ENCODE measurements at places on chromosomes 2 and 18.

- no peak for DNase-seq
These were observed 358.7 kb upstream of the SETBP1 start for GRCh38 chr18:44321868-44322590.

- no peak for DNase-seq
These were observed 24.7 kb downstream of the PAPOLG start for GRCh38 chr2:60780721-60781120.

GRCh38 chr2:130737592-130737991, 8.7 kb downstream of the GPR148 start:
- no peak for DNase-seq

DNA sequence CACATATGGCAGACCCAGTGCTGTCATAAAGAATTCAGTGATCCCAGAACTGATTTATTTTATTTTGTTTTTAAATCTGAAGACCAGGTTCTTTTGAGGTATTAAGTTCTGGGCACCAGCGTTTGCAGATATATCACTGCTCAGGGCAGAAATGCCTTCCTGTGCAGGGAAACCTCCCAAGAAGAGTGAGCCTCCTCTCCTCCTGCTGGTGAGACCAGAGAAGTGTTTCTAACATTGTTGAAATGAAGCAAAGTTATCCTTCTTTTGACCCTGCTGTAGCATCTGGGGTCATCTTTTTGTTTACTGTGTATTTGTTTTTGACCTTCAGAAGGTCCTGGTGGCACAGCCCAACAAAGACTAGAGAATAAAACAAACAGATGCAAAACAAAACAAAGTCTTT, 94.0 kb downstream of the AQP4 start:
- DNase-seq, result no peak

DNA sequence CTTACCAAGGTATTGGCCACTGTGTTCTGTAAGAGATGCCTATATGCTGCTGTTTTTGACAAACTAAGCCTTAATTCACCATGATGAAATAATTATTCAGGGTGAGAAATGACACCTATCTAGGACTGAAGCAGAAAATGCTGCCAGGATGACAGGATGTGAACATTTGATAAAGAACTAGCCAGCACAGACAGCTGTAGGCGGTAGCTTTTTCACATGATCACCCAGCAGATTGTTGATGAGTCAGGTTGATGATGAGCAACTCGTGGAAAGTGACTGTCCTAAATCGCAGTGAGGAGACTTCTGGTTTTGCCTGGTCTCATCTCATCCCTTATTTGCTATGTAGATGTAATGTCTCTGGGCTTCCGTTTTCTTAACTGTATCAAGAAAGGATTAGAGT, 144.1 kb downstream of the PRPF40A start:
- DNase-seq, result peak; percentile 4

DNA sequence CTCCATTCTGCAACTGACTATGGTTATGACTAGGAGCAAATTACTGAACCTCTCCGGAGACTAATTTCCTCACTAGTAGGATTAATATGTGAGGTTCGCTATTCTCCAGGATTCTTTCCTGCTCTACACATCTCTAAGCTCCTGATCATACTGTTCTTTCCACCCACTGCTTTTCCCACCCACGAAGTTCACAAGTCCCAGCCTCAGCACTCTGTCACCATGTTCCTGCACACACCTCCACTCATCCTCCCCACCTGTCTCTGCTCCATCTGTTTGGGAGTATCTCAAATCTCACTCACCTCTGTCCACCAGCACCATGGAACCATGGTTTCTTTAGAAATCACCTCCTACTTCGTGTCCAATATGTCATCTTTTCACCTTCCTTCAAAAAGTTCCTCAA, 185.3 kb downstream of the LRATD1 start:
- no peak for DNase-seq

DNA sequence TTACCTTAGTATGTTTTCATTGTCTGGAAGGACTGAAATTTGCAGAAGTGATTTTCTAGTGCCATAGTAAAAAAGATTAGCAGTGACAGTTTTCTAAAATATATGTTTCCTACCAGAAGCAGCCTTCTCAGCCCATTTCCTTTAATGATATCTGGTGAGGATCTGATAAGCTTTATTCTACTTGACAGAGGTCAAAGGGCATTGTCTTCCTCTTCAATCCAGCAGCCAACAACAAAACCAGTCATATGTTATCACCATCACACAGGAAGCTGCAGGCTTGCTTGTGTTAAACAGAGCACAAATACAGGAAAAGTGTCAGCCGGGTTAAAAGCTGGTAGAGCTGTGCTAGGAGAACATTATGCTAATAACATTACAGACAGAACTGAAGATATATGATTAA, 35.6 kb upstream of the ZSWIM2 start:
- no peak for DNase-seq

GRCh38 chr2:73415906-73416305, 30.3 kb downstream of the ALMS1 start:
- no peak for DNase-seq

DNA sequence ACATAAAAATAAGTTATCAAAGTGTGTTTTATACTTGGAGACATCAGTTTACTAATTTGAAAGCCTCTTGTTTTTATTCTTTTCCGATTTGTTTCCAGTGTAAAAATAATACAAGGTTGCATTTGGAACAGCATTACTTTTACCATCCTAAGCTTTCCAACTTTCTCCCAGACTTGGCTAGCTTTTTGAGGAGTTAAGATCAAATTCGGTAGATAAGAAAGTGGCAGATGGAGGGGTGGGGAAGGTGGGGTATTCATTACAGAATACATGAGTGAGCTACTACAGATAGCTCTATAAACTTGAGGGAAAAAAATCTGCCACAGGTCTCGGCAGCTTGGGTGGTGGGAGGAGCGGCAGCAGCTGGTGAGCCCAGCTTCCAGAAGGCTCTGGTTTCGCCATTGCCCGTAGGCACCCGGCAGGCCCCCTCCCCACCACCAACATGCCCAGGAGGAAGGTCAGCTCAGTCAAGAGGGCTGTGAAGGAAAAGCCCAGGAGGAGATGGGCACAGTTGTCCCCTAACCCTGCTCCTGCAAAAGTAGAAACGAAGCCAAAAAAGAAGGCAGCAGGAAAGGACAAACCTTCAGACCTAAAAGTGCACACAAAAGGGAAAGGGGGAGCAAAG, 18.6 kb upstream of the RMC1 start:
- no peak for DNase-seq

GRCh38 chr2:124804014-124804940, 779.2 kb downstream of the CNTNAP5 start:
- no peak for DNase-seq

Measured in stimulated activated CD4-positive, alpha-beta T cell treated with anti-CD3 and anti-CD28 coated beads, Interleukin-12 subunit alpha, Interleukin-12 subunit beta, amount 100 ng/mL, for 4 hours (primary cell).